ENCODE measurements at places on chromosomes 1 and 21.

DNA sequence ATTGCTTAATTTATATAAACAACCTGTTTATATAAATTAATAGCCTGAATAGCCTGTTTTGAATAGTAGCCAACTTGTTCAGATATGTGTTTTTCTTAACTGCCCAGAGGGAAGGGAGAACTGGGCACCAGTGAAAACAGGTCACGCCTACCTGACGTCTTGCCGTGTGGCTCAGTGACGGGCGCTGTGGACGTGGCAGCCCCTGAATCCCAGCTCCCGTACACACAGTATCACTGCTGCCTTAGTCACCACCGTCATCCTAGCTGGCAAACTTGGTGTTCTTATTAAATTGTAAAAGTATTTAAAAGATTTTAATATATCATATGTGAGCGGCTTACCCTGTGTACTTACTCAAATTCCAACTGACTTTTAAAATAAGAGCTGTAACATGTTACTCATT, 35.4 kb upstream of the TRAPPC10 start:
- DNase-seq, result no peak

DNA sequence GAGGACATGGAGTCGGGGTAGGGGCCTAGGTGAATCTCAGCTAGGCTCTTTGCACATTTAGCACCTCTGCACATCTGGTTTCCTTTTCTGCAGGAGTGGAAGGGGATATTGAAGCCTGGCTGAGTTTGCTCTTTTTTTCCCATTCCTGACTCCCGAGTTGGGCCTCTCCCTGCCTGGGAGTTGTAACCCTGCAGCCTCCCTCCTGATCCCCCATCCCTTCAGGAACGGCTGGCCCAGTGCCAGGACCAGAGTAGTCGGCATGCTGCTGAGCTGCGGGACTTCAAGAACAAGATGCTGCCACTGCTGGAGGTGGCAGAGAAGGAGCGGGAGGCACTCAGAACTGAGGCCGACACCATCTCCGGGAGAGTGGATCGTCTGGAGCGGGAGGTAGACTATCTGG, 836 bp downstream of the OLFML3 start:
- no peak for DNase-seq

- no peak for DNase-seq
Measured at GRCh38 chr1:7427605-7428300, 343.3 kb upstream of the VAMP3 start.

DNA sequence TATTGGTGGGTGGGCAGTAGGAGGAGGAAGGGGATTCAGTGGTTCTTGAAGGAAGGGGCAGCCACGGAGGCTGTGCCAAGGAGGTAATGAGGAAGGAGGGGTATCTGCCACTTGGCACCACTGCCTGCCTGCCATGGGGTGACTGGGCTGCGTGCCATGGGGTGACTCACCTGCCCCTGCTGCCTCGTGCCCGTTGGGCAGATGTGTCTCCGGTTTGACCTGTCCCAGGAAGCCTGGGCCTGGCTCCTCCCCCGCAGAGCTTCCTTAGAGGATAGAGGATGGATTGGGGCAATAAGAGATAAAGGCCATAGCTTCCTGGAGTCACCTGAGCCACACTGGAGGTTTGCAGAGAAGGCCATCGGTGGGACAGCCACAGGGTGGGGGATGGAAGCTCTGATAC, 1.7 kb downstream of the PADI3 start:
- DNase-seq, result no peak

DNA sequence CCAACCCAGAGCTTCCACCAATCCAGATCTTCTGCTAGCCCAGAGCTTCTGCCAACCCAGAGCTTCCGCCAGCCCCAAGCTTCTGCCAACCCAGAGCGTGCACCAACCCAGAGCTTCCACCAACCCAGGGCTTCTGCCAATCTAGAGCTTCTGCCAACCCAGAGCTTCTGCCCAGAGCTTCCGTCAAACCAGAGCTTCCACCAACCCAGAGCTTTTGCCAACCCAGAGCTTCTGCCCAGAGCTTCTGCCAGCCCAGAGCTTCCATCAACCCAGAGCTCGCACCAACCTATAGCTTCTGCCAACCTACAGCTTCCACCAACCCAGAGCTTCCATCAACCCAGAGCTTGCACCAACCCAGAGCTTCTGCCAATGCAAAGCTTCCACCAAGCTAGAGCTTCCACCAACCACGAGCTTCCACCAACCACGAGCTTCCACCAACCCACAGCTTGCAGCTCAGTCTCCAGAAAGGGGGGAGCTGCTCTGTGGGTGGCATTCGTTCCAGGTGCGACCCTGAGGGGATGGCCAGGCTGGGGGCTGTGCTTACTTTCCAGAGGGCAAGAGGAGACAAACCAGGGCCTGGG, 23.8 kb downstream of the CRYAA start:
- DNase-seq, result no peak

GRCh38 chr1:77395051-77395450, 113.2 kb downstream of the AK5 start:
- no peak for DNase-seq

DNA sequence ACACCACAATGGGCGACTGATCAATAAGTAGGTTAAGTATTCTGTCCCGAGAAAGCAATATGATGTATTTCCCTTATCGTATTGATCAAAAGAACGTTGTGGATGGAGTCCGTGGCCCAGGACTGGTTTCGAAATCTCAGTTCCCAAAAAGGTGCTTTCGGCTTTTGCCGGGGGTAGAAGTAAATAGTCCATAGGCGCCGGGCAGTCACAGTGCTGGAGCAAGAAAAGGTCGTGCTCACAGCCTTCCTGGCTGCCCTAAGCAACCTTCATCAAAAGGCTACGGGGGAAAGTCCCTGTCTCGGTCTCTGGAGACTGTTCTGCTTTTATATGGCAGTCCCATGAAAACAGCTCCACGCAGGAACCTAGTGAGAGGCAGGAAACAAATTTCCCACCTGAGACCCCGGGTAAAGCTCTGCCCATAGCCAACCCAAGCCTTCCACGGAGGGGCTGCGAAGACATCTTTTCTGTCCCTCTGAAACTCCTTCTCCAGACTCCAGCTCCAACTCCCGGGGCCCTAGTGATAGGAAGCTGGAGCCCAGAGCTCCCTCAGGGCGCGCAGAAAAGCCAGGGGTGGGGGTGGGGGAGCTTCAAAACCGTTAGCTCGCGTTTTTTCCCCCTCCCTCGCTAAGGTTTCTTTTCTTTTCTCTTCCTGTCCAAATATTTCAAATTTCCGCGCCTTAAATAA, 7.0 kb downstream of the CDKN2C start:
- no peak for DNase-seq

DNA sequence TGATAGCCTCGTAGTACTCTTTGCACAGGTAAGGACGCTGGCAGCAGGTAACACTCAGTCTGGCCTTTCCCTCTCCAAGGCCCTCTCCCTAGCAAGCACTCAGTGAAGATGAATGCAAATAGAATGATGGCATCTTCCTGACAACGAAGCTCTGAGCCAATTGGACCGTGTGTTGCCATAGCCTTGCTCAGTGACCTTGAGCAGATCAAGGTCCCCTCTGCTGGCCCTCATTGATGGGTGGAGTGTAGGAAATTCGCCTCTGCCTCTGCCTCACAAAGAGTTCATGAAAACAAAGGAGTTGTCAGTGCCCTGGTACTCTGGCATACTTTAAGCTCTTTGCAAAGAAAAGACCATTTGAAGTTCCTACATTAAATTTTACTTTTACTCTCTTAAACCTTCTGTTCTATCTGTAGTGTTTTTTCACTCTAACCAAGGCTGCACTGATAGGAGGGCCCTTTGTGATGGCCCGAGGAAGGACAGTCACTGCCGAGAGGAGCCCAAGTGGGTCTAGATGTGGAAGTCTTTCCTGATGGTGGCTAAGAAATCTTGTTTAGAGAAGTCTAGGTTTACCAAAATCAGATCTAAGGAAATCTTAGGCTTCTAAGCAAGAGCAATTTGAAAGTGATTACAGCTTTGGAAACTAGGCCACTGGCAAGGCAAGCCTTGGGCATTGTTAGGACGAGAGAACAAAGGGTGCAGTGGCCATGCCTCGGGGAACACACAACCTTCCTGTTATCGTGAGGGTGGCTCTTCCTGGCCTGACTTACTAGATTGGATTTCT, 38.2 kb downstream of the SMYD2 start:
- no peak for DNase-seq

- DNase-seq, result no peak
Measured at GRCh38 chr21:36454706-36455105, 25.2 kb downstream of the CLDN14 start.

DNA sequence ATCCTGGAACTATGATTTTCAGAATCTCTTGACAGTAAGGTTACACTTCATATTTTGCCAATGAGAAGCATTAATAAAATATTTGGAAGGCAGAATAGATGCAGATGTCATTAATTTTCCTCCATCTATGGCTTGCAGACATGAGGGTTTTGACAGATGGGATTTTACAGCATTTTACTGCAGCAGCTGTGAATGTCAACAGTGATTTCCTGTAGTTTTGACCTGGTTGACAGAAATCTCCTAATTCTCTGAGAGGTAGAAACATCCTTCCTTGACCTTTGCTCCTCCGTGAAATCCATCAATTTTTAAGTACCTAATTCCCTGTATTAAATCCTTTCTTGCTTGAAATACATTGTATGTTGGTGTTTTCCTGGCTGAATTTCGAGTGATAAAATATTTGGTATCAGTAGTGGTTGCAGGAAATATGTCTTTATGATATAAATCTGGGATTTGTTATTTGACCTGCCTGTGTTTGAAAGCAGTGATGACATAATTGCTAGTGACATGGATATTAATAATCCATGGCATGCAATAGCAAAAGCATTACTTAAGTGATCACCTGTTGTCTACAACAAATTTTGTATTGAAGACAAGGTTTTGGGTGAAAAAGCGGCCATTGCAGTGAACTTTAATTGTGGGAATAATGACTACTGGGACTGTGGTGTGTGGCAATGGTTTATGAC, 73.9 kb downstream of the HLX start:
- no peak for DNase-seq

DNA sequence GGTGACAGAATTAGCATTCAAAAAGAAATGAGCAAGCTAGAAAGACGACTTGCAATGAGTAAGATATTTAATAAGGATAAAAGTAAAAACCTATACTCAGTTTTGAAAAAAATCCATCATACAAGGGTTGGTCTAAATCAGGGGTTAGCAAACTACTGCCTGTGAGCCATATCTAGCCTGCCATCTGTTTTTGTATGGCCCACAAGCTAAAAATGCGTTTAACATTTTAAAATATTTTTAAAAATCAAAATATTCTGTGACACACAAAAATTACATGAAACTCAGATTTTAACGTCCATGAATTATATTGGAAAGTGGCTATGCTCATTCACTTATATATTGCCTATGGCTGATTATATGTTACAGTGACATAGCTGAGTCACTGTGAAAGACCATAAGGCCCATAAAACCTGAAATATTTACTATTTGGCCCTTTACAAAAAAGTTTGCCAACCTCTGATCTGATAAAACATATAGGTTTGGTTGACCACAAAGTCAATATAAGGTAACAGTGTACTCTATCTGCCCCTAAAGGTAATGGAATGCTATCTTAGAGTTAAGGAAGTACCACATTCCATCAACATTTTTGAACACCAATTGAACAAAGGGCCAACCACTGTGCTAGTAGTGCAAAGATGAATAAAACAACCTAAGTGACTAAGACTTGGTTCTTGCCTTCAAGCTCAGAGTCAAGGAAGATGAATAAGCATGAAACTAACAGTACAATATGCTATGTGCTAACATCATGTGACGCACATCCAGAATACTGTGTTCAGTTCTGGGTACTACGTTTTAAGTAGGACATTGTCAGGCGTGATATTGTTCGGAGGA, 3.2 kb downstream of the IFT25 start:
- no peak for DNase-seq

DNA sequence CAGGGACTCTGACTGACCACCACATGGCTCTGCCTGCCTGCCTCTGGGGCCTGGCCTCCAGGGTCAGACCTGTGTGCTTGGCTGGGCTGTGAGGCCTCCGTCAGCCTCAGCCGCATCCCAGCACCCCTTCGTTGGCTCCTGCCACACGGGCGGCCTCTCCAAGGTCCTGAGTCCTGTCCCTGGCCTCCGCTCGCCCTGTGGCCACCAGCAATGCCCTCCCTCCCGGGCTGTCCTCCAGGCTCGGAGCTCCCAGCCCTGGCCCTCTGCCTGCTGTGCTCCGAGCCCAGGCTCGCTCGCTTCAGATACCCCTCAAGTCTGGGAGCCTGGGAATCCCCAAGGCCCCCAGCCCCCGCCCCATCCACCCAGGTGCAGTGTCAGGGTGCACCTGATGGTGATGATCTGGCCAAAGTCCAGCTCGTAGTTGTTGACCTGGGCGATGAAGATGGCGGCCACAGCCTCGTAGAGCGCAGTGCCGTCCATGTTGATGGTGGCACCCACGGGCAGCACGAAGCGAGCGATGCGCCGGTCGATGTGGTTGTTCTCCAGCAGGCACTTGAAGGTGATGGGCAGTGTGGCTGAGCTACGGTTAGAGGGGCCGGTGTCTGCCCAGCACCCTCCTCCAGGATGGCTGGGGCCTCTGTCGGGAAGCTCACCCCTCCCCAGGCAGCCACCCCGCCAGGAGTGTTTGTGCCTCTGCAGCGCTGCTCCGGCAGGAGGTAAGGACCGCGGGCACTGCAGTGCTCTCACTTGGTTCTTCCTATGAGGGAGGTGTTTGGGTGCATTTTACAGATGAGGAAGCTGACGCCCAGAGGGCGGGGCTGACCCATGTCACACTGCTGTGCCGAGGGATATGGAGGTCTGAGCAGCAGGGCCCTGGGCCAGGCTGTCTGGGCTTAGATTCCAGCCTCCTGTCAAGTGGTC, 28.5 kb downstream of the PODN start:
- DNase-seq, result no peak

- DNase-seq, result peak; percentile 51
Measured at GRCh38 chr1:39625462-39626273, 13.8 kb downstream of the HEYL start.

- DNase-seq, result no peak
Measured at GRCh38 chr1:242431786-242432185, 92.7 kb downstream of the PLD5 start.

DNA sequence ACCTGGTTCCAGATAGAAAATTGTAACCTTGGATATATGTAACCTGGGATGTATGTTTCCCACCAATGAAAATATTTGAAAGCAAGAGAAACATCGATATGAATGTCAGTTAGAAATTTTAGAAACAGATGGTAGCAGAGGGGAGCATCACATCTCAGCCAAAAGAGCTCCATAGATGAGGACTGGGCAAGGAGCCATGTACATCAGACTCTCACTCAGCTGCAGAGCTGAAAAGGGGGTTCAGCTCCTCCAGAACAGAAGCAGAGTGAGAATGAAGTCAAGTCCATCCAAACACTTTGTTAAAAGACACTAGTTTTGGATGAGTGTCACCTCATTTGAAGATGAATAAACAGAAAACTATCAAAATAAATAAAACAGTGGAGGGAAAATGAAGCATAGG, 202.4 kb downstream of the HMCN1 start:
- DNase-seq, result no peak

- no peak for DNase-seq
Measured at GRCh38 chr1:181369416-181369815, 113.9 kb upstream of the CACNA1E start.

Data from occipital lobe (tissue), 3 donors.